Stimulated activated CD4-positive, alpha-beta T cell treated with anti-CD3 and anti-CD28 coated beads, Interleukin-4, amount 100 ng/mL, for 48 hours (primary cell): ENCODE measurements at places on chromosomes 1 and 21.

DNA sequence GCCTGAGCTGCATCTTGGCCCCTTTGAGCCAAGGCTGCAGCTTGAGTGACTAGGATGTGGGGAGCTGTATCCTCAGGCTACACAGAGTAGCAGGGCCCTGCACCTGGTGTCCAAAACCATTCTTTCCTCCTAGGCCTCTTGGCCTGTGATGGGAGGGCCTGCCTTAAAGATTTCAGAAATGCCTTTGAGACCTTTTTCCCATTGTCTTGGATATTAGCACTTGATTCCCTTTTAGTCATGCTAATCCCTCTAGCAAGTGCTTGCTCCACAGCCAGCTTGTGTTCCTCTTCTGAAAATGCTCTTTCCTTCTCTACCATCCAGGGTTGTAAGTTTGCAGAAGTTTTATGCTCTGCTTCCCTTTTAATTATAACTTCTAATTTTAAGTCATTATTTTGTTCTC lies 21.7 kb upstream of the KIRREL1 start:
- no peak for DNase-seq

- DNase-seq = no peak
Measured at GRCh38 chr1:11505591-11506538, 26.9 kb downstream of the DISP3 start.

GRCh38 chr21:8991088-8991907 lies 1530.1 kb upstream of the TPTE start:
- no peak for DNase-seq

DNA sequence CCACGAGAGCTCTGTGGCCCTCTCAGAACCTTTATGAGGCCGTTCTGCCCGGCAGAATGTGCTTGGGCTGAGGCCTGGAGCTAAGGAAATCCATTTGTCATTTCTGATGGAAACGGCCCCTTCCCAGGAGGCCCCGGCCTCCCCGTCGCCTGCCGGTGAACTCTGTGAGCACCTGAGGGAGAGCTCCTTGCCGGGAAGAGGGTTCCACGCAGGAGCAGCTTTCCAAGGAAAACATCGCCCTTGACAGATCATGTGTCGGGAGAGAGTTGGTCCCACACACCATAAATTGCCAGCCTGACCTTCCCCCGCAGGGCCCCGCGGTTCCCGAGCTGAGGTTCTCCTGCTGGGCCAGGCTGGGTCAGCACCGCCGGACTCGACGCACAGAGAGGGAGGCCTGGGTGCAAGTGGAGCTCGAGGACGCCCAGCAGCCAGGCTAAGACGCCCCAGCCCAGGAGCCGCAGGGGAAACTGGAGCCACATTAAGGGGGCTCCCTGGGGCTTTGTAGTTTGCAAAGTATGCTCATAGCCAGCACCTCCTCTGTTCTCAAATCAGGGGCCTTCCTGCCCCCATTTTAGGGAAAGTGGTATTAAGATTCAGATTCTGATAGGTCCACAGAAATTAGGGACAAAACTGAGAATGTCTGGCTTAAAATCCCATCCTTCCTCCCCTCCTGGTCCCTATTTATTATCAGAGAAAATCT lies 239.5 kb downstream of the FOXD2 start:
- DNase-seq = no peak

- no peak for DNase-seq
Measured at GRCh38 chr1:78045563-78045925, 222 bp upstream of the GIPC2 start.

- no peak for DNase-seq
Measured at GRCh38 chr1:44621841-44622286, 52.4 kb downstream of the TMEM53 start.

GRCh38 chr21:25664491-25664931 lies 25.5 kb downstream of the JAM2 start:
- DNase-seq = no peak

DNA sequence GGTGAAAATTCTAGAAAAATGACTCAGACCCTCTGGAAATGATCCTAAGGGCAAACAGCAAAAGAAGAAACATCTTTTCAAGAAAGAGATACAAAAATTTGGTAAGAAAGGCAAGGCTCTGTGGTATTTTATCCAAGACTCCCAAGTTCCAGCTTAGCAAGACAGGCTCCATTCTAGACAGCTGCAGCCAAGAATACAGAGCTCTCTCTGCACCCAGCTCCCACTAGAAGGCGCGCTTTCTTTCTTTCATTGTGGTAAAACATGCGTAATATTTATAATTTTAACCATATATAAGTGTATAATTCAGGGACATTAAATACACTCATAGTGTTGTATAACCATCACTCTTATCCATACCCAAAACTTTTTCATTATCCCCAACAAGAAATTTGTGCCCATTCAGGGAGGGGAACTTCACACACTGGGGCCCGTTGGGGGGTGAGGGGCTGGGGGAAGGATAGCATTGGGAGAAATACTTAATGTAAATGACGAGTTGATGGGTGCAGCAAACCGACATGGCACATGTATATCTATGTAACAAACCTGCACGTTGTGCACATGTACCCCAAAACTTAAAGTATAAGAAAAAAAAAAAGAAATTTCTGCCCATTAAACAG lies 2.2 kb upstream of the HFM1 start:
- no peak for DNase-seq

GRCh38 chr1:232621050-232621449 lies 8.9 kb downstream of the SIPA1L2 start:
- DNase-seq = no peak

GRCh38 chr1:85330711-85331290 lies 54.4 kb upstream of the BCL10 start:
- DNase-seq = no peak

- no peak for DNase-seq
Measured at GRCh38 chr1:232274236-232274855, 355.6 kb downstream of the SIPA1L2 start.

GRCh38 chr1:210098356-210098755 lies 134.2 kb upstream of the SERTAD4 start:
- DNase-seq = no peak

DNA sequence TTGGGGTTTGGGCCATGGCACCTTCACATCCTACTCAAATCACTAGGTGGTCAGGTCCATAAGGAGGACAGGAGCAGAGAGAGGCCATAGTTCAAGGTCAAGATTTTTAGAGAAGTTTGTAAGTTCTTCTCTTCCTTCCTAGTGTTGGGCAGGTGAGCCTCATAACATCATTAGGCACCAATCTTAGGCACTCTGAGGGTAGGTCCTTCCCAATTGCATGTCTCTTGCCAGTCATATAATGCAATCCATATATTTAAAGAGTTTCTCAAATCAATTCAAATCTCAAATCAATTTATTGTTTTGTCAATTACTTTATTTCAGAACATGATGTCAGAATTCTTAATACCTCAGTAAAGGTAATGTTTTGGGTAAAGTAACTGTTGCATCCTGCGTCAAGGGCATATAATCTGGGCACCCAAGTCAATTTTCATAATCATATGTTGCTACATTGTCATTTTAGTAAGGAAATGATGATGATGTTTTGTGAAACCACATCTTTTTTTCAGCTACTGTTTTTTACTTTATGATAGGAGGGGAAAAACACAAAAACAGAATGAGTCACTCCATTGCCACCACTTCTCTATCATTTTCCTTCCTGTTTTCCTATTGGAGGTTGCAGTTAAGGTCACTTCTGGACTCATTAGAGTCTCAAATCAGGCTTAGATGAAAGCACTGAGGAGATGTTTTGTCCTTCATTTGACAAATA lies 122.7 kb downstream of the UCHL5 start:
- no peak for DNase-seq

DNA sequence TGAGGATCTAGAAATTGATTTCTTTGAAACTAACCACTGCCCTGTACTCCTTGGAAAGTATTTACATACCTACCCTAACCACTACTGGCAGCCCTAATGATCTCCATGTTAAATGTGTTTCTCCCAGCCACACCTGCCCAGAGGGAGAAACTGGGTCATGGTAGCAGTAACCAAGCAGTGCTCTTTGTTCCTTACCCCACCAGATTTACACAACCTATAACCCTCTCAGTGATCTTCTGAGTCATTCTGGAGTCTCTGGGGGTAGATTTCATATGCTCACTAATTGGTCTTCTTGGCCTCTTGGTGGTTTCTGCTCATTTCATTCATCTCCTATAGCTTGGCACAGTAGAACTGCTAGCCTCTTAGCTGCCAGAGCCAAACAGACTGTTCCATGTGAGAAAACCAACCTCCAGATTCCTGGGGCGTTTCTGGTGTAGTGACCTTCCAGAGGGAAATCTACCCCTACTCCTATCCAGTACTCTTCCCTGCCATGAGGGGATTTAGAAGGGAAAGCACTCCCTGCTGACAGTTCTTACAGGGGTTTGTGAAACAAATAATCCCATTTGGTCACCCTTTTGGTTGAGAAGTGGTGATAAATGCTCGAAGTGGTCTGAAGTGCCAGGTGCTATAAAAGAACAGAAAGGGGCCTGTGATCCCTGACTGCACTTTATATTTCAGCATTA lies 36.2 kb upstream of the LRIG2 start:
- no peak for DNase-seq

- no peak for DNase-seq
Measured at GRCh38 chr1:56957931-56958330, 7.9 kb downstream of the C8B start.

DNA sequence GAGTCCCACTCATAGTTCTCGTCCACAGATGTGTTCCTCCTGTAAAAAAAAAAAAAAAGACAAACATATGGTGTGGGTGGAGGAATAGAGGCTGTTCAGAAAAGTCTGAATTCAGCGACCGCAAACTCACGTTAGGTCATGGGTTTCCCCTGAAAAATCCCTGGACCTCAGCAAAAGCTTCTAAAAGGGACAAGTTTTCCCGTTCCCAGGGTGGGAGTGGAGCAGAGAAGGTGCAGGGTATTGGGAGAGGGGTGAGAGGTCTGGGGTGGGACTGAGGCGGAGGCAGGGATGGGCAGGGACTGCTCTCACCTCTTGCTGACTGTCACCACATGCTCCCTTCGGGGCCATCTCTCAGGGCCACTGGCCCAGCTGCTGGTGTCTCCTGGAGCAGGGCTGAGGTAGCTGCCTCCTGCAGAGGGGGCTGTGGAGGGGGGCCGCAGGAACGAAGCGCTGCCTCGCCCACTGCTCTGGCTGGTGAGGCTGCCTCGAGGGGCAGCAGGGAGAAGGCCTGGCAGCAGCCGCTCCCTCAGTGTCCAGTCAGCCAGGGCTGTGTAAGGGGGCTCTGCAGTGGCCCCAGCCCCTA lies 2.6 kb upstream of the TAGLN2 start:
- DNase-seq = no peak

DNA sequence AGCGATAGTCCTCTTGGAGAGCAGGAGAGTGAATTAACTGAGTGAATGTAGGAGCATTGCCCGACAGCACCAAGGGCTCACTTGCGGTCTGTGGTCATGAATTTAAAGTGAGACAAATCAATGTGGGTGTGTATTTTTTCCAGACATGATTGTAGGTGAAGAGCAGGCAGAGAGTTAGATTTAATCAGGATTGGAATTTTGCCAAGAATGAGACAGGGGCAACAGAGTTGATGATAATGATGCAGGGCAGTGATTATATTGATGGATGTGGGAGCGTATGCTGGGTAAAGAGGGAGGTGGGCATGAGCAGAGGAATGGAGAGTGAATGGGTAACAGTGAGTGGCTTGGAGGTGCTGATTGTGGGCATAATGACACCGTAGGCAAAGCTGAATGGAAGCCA lies 20.0 kb upstream of the SYT6 start:
- no peak for DNase-seq

DNA sequence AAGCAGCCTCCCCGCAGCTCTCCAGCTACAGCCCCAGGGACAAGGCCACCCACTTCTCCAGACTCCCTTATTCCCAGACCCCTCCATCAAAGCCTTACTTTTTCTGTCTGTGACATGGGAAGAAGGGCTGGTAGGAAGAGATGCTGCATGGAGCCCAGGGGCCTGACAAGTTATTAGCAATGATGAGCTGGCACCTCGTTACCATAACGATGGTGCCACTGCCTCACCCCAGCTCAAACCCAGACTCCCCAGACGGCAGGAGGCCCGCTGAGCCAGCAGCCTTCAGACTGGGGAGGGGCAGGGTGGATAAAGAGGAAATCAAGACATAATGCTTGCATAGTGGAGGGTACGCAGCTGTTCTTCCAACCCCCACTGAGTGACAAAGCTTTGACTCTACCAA lies 3.3 kb downstream of the DLGAP3 start:
- no peak for DNase-seq

GRCh38 chr1:228863776-228864175 lies 128.5 kb downstream of the RHOU start:
- DNase-seq = no peak

GRCh38 chr1:101653482-101653946 lies 343.2 kb downstream of the OLFM3 start:
- DNase-seq = no peak

GRCh38 chr1:52002038-52002917 lies 11.8 kb upstream of the RAB3B start:
- DNase-seq = no peak

DNA sequence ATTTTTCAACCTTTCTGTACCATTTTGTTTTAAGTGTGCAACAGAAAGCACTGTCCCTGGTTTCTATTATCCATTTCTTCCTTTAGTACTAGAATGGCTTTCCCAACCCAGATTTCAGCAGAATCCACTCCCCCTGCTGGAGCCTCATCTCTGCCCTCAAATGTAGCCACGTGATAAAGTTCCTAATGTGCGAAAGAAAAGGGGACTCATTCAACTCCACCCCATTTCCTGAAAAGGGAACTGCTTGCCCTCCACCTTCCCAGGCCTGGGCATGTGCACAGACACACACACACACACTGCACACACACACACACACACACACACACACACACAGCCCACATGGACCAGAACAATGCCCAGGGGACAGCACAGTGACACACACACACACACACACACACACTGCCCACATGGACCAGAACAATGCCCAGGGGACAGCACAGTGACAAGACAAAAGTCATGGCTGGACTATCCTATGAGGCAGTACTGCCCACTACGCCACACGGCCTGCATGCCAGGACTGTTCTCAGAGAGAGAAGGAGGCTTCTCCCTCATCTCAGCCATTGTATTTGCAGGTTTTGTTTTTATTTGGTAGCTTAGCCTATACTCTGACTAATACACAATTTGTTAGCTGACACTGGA lies 33.2 kb downstream of the PACC1 start:
- DNase-seq = no peak

DNA sequence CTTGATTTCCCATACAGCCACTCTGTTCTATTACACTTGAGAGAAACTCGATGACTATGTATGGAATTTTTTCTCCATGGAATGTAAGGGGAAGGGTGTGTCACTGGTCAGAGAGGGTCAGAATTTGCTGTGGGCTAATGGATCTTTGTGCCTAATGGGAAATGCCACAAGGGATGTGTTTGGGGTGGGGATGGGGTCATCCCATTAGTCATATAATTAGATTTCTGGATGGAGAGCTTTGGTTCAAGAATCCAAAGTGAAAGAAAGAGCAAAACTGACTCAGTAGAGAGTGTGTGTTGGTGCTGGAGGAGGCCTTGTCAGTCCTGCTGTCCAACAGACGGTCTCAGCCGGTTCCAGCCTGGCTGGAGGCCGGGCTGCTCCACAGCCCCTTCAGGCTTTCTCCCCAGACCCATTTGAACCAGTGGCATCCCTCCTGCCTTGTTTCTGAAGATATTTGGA lies 86.4 kb downstream of the LAMC2 start:
- no peak for DNase-seq
